ENCODE measurements at places on chromosomes 2 and 18.

DNA sequence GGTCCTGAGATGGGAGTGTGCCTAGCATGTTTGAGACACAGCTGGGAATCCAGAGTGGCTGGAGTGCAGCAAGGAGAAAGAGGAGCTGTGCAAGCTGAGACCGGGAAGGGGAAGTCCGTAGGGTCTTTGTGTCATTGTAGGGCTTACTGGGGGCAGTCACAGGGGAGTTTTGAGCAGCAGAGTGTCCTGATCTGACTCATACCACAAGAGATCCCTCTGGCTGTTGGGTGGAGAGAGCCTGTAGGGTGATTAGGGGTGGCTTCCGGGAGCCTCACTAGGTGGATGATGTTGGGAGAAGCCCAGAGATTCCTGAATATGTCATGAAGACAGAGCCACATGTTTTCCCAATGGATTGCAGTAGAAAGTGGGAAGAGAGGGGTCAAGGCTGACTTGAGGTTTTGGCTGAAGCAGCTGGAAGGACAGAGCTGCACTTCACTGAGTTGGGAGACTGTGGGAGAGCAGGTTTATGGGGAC, 30.9 kb downstream of the FHOD3 start:
- no peak for DNase-seq

DNA sequence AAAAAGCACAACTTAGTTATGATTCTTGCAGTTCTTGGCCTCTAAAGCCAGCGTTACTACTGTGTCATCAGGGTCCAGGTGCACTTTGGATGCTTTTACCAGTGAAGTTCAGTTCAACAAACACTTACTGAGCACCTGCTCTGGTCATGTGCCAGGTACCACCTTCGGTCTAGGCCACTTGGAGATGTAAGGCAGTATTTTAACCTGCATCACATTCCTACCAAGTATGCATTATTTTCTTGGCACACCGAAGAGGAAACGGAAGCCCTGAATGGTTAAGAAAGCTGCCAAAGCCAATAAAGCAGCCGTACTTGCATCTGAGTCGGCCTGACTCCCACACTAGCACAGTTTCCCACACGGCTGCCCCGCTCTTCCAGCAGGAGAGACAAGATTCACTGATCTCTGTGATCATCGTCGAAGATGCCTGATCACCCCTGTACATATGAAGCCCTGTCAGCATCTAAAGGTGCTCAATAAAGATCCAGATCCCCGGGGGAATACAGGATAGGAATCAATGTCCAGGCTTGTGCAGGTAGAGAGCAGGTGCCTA, 427.1 kb downstream of the EIPR1 start:
- no peak for DNase-seq

- no peak for DNase-seq
Observed at GRCh38 chr2:182240862-182241371, 185.9 kb downstream of the PDE1A start.

GRCh38 chr18:76592981-76593381, 97.9 kb upstream of the ZNF516 start:
- no peak for DNase-seq

GRCh38 chr2:74851191-74851566, 17.3 kb downstream of the HK2 start:
- no peak for DNase-seq

Data from renal pelvis (tissue), 12 donors.